ENCODE measurements at places on chromosomes 2 and 18. TPM values are rescaled to one million over a fixed set of nuclear protein-coding genes. Genes with fewer than 3 reads are reported as not detected.

- no peak for DNase-seq
Observed at GRCh38 chr18:25737710-25738311, 352.6 kb downstream of the SS18 start.

DNA sequence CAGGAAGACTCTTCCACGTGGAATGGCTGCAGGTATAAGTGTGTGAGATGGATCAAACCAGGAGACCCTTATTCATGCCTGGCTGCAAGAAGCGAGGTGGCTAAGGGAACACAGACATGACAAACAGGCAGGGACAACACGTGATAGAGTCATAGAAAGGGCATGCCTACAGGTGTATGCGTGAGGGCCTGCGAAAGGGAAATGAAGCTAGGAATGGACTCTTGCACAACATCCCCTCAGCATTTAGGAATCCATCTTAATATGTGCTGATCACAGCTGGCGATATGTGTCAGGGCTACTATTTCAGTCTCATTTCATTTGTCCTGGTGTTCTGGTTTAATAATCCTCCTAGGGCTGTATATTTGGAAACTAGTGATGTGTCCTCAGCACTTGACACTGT is 291.2 kb downstream of the MYT1L start:
- DNase-seq, result no peak

DNA sequence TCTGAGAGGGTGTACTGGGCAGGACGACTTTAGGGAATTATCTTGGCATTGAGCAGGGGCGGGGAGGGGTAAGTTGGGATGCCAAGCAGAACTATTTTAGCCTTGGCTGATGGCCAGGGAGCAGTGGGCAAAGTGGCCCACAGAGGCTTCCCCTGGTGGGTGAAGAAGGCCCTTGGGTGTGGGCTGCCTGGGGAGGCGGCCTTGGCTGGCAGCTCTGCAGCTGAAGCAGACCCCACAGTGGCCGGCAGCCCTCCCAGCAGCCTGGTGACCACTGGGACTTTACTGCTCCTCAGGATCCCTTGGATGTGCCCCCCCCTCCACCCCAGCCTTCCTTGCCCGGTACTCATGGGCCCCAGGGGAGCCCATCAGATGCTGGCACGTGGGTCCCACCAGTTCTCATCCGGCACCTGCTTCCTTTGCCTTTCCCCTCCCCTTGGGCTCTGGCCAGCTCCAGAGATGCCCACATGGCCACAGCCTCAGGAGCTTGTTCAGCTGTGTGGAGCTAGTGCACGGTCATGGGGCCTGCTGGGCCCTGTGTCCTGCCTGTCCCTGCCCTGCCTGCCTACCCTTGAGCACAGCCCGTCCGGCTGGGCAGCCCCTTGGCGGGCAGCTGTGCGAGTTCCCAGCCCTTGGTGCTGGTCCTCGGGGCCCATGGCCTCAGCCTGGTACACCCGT is 122.1 kb upstream of the HS6ST1 start:
- DNase-seq, result no peak

Gene STPG4
- 0.25 TPM for total RNA-seq
